ENCODE measurements at places on chromosomes 2 and 18.

- no peak for DNase-seq
Measured at GRCh38 chr2:236129935-236130334, 38.3 kb downstream of the GBX2 start.

DNA sequence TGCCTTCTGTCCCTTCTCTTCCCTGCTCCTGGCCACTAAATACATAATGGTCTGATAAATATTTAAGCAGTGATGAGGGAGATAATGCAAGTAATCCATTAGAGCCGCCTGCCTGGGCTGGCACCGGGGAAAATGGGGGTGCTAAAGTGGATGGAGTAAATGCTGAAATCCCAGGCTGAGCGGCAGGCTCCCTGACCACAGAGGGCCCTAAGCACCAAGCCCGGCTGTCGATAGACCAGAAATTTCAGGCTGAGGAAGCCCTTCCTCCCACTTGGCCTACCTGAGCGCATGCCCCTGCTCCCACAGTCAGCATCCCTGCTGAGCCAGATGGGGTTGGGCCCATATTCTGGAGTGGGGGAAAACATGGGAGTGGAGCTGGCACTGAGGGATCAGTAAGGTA, 197.5 kb upstream of the SKOR2 start:
- DNase-seq = no peak

DNA sequence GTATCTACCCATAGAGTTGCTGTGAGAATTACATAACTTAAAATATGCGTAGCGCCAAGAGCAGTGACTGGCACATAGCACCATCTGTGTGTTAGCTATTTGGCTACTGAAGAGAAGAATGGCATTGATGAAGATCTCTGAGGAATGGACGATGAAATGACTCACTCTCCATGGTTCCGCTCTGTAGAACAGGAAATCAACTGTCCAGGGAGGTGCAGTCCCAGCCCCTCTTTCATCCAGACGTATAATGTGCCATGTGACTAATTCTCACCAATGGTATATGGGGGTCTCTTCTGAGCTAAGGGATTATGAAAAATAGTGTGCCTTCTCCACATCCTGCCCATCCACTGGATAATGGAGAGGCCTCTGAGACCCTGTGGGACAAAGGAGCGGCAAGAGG, 254.8 kb downstream of the CYP26B1 start:
- peak; percentile 26 for DNase-seq

- no peak for DNase-seq
Measured at GRCh38 chr18:62637807-62638687, 77.3 kb upstream of the PHLPP1 start.

- no peak for DNase-seq
Measured at GRCh38 chr2:173764094-173764493, 201.1 kb downstream of the SP3 start.

GRCh38 chr2:88913280-88913679, 221.8 kb downstream of the RPIA start:
- no peak for DNase-seq

GRCh38 chr18:62413206-62413605, 88.1 kb downstream of the TNFRSF11A start:
- DNase-seq = no peak

- peak; percentile 100 for DNase-seq
Measured at GRCh38 chr2:85772019-85772745, 18.4 kb downstream of the ATOH8 start.

GRCh38 chr2:24815171-24815570, 21.9 kb downstream of the CENPO start:
- DNase-seq = no peak

DNA sequence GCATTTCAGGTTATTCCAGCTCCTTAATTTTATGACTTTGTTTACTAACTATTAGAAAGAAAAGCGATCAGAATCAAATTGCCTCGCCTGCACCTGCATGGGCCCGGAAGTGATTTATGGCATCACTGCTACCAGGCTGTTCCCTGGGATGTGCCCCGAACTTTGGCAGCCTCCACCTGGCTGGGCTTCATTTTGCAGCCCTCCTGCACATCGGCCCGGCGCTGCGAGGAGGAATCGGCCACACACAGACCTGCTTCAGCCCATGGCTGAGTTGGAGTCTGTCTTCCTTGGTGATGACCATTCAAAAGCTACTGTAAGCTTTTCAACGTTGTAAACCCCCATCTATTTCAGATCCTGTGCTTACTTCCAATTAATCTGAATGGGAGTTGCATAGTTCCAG, 638.0 kb downstream of the RNF144A start:
- DNase-seq = no peak

GRCh38 chr2:10028988-10029874, 14.1 kb upstream of the KLF11 start:
- no peak for DNase-seq

- no peak for DNase-seq
Measured at GRCh38 chr18:38454764-38455469, 889.3 kb upstream of the CELF4 start.

DNA sequence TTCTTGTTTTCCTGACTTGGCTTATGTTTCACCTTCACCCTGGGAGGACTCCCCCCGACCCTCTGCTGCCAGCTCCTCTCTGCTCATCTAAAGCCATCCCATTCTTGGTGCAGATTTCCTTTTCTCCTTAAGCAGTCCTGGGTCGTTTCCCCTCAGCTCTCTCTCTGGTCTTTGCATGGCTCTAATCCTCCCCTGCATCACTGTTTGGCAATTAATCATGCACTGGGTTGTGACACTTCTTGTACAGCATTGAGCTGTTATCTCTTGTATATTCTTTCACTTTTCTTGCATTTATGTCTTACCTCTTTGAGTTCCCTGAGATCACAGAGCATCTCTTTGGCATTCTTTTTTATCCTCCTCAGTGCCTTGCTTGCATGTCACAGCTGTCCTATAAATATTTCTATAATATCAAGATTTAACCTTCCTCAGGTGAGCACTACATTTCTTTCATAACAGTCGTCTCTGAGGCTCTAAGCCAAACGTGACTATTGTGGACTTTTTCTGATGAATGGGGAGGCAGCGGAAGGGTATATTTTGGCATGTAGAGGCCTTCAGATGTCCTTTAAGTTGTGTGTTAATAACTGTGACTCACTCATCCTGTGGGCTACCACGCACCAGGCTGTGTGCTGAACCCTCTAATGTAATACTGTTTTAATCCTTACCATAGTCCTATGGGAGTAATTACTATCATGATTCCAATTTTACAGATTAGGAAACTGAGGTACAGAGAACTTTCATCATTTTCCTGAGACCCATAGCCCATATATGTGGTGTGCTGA, 507.5 kb downstream of the SLC4A3 start:
- no peak for DNase-seq

DNA sequence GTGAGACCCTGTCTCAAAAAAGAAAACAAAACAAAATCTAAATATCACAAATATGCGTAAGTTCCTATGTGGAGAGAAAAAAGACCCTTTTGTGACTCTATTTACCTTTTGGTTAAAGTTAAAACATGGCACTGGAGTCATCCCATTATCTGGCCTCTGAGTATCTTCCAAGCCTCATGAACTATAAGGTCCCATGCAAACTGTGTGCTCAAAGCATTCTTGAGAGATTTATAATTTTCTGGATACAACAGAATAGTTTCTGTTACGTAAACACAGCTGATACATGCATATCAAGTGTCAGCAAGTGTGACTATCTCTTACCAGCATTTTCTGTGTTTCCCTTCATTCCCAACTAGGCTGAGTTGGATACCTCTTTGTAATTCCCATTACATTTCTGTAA, 8.8 kb upstream of the NOSTRIN start:
- DNase-seq = no peak

GRCh38 chr2:236546561-236547002, 23.0 kb upstream of the ACKR3 start:
- DNase-seq = no peak

GRCh38 chr2:75870133-75870532, 159.4 kb upstream of the GCFC2 start:
- DNase-seq = no peak

DNA sequence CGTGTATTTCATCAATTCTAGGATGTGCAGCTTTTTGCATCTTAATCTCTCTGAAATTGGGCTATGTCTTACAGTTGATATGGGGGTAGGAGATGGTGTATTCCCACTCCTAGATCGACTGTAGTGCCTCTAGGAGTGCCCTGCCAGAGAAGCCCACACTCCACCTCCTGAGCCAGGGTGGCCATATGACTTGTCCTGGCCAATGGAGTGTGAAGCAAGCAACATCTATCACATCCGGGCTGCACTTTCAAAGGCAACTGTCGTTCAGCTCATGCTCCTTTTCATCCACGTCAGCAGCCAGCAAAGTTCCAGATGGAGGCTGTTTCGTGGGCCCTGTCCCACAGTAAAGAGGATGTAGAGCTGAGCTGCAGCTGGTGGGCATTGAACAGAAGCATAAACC, 149.4 kb upstream of the SLC1A4 start:
- DNase-seq = no peak

DNA sequence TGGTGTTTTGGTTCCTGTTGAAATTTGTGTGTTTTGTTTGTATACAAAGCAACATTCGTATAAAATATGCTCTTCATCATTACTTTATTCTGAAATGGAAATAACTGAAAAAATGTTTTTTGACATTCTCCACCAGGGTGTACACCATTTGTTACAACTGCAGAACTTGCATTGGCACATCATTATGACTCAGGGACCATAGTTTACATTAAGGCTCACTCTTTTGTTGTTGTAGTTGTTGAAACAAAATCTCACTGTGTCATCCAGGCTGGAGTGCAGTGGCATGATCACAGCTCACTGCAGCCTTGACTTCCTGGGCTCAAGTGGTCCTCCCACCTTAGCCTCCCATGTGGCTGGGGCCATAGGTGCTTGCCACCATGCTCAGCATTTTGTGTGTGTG, 676.6 kb downstream of the TDRD15 start:
- DNase-seq = no peak

GRCh38 chr2:241603686-241604085, 33.3 kb downstream of the THAP4 start:
- no peak for DNase-seq

DNA sequence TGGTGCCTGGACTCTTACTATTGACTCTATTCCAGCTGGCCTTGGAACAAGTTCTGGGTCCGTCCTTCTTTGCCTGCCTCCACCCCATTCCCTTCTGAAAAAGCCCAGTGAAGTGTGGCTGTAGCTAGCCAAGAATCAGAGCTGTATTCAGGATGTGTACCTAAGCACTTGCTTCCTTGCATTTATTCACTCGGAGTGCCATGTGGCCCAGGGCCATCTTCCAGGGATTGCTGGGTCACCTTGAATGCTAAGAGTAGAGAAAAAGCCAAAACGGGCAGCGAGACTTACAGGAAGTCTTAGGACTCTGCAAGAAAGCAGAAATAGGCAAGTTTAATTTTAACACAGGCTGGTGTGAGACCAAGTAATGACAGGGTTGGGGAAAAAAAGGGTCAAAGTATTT, 4.1 kb downstream of the ITGA6 start:
- DNase-seq = no peak

DNA sequence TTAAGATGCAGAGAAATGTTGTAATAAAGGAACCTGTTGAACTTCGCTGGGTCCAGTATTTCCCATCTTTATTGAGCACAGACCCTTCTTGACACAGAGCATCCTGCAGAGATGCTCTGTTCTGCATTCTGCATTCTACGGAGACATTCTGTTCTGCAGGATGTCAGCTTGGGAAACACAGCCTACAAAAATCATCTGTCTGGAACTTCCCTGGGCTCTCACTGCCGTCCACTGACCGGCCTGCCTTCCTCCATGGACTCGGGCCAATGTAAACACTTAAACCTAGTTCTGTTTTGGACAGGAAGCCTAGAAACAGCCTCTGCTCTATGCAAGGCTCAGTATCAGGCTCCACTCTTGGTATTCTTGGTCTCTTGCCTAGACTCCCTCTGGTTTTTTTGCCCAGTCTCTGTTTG, 90.0 kb upstream of the PPP1CB start:
- no peak for DNase-seq

DNA sequence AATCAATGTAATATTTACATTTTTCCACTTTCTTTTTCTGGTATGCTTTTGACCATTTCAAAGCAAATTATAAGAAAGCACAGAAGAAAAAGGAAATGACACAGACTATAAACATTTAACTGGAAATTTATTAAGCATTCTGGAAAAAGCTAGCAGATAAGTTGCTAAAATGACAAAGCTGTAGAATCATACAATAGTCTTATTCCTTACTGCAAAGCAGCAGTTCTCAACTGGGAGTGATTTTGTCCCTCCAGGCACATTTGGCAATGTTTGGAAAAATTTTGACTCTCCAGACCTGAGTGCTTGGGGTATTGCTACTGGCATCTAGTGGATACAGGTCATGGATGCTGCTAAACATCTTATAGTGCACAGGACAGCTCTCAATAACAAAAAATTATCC, 75.1 kb downstream of the MBD5 start:
- no peak for DNase-seq

- DNase-seq = no peak
Measured at GRCh38 chr18:6327895-6328620, 86.7 kb downstream of the L3MBTL4 start.

- DNase-seq = no peak
Measured at GRCh38 chr2:237614151-237614720, 13.2 kb upstream of the LRRFIP1 start.

DNA sequence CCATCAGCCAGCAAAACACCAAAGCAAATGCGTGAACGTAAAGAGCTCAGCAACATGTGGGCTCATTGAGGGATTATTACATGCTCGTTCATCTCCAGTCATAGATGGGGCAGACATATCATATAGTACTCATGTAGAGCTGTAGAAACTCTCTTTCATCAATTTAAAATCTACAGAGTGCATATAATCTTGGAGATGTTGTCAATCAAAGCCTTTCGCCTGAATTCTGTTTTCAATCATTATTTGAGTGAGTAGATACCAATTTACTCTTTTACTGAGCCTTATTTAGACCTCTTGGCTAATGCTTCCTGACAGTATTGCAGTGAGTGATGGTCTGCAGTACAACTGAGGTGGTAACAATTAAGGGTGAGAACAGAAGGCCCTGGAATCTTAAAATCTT, 7.0 kb downstream of the RIT2 start:
- DNase-seq = no peak

- no peak for DNase-seq
Measured at GRCh38 chr18:41706301-41706700, 248.7 kb upstream of the PIK3C3 start.

- no peak for DNase-seq
Measured at GRCh38 chr2:182038576-182038975, 52.9 kb downstream of the PPP1R1C start.

GRCh38 chr2:128458505-128458904, 139.8 kb upstream of the HS6ST1 start:
- DNase-seq = no peak

- DNase-seq = no peak
Measured at GRCh38 chr2:101430156-101430555, 42.9 kb upstream of the CREG2 start.

GRCh38 chr2:46388881-46389280, 90.5 kb upstream of the TMEM247 start:
- DNase-seq = no peak

- no peak for DNase-seq
Measured at GRCh38 chr2:7281231-7282201, 364.3 kb downstream of the RNF144A start.

- no peak for DNase-seq
Measured at GRCh38 chr18:69843015-69843414, 104.7 kb downstream of the CD226 start.

- no peak for DNase-seq
Measured at GRCh38 chr18:44796429-44797428, 116.0 kb downstream of the SETBP1 start.

GRCh38 chr2:232636788-232637420, 3.5 kb downstream of the EFHD1 start:
- DNase-seq = no peak

GRCh38 chr2:240846873-240847595, 21.6 kb upstream of the AGXT start:
- no peak for DNase-seq

GRCh38 chr18:46283268-46283667, 179.1 kb downstream of the HAUS1 start:
- DNase-seq = no peak

Measured in left forelimb (tissue), 1 donor.